ENCODE measurements at places on chromosomes 12 and 14.

- DNase-seq = no peak
Observed at GRCh38 chr14:51644217-51644933, 7.3 kb upstream of the FRMD6 start.

- DNase-seq = no peak
Observed at GRCh38 chr14:74963178-74963704, 7.8 kb upstream of the PGF start.

DNA sequence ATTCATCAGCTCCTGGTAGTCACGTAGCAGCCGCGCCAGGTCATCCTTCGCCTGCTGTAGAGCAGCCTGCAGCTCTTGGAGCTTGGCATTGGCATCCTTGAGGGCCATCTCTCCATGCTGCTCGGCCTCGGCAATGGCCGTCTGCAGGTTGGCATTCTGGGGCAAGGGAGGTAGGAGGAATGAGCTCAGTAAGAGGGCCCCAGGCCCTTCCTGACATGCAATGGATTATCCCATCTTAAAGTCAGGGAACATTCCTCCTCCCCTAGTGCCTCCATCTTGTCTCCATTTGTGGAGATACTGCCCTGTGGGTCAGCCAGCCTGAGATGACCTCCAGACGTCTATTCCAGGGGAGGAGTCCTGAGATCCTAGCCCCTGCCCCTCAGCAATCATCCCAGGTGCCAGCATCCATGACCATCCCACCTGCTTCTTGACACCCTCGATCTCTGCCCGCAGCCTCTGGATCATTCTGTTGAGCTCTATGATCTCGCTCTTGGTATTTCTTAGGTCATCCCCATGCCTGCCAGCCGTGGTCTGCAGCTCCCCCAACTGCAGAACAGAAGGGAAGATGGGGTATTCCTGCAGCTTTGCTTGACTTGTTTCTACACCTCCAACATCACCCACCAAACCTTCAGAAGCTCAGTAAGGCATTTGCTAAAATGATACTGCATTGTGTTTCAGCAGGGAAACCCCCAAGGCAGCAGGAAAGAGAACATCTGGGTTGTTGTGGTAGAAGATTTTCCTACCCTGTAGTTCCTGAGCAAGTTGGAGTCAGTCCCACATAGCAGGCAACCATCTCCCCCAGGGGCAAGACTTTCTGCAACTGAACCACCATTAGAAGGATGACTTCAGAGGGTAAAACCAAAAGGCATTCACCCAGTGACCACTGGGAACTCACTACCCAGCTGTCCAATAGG is 4.4 kb downstream of the KRT3 start:
- DNase-seq = no peak

GRCh38 chr12:130916241-130916911 is 37.3 kb upstream of the ADGRD1 start:
- peak; percentile 66 for DNase-seq

DNA sequence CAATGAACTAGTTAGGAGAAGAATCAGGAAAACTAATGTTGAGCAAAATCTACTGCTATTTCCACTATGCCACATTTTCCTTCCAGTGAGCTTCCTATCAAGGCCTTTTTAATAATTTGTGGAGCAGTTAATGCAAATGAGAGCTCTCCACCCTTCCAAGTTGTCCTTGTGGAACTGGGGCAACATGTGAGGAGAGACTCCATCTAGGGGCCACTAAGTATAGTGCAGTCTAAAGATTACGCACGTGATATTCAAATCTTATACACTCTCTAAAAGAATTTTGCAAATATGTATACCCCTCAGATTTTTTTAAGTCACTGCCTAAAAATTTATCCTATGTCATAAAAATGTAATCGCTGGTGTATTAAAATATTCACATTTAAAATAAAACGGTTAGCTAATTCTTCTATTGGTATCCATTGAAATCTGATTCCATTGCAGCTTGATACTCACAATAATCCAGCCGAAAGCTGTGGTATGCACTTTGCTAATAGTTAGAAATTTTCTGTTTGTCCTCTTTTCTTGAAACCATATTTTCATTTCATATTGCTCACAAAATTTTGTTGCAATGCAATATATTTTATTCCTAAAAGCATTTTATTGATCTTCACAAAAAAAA is 100.1 kb downstream of the PAH start:
- peak; percentile 42 for DNase-seq

DNA sequence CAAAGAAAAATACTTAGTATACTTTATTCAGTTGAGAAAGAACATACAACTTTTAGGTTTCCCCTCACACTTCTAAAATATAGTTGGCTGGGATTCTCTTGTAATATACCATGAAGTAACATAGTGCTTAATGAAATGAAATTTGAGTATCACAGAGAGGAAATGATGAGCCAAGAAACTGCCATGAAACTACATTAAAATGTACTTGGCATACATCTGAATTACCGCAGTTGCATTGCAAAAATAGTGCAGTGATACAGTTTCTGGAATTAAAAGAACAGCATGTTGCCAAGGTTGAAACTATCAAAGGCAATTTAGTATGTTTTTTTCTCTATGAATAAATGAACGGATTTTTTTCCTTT is 389.2 kb downstream of the TMEM117 start:
- peak; percentile 60 for DNase-seq

DNA sequence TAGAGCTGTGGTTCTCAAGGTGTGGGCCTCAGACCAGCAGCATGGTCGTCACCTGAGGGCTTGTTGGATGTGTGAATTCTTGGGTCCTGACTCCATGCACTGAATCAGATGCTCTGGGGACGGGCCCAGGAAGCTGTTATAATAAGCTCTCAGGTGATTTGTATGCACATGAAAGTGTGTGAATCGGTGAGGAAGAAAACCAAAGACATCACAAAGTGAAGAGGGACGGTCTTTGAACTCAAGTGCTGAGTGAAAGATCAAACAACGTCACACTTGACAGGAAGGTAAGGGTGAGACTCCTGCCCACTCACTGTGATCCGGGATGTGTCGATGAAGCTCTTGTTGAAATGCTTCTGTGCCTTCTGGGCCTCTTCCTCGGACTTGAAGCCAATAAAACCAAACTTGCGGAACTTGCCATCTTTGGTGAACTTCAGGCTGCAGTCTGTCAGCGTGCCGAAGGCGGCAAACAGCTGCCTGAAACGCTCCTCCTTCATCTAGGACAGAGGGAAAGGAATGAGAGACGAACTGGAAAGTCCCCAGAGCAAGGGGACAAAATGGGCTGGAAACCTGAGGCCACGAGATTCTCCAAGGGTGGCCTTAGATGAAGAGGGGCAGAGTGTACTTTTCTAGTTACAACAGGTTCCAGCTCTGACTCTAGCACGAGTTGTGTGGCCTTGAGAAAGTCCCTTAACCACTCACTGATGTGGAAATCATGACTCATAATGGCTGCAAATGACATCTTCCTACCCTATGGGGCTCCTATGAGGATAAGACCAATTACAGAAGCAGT is 4.0 kb downstream of the RBM19 start:
- DNase-seq = peak; percentile 17

- DNase-seq = peak; percentile 22
Observed at GRCh38 chr12:3123729-3124128, 46.5 kb downstream of the TSPAN9 start.

DNA sequence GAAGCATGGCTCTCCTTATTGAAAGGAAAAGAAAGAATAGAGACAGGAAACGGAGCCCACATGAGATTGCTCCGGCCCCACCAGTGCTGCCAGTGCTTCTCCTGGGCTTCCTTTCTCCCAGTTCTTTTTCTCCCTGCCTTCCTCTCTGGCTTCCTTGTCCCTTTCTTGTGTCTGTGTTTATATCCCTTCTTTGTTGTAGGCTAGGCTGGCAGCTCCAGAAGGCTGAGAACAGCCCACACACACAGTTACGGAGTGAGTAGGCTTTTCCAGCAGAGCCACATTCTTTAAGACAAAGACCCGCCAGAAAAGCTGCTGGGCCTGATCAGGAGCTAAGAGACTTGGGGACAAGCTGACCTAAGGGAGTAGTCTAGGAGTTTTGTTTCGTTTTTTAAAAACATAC is 13.0 kb downstream of the CIPC start:
- peak; percentile 39 for DNase-seq

GRCh38 chr12:1611803-1612572 is 17.0 kb upstream of the WNT5B start:
- DNase-seq = peak; percentile 90

DNA sequence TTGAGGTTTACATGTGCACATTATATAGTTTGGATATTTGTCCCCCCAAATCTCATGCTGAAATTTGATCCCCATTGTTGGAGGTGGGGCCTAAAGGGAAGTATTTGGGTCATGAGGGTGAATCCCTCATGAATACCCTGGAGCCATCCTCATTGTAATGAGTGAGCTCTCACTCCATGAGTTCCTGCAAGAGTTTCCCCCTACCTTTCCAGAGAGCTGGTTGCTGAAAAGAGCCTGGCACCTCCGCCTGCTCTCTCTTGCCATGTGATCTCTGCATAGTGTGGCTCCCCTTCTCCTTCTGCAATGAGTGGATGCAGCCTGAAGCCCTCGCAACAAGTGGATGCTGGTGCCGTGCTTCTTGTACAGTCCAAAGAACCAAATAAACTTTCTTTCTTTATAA is 234.3 kb upstream of the DIO2 start:
- DNase-seq = no peak

GRCh38 chr14:90808759-90809529 is 7.3 kb downstream of the TTC7B start:
- no peak for DNase-seq

DNA sequence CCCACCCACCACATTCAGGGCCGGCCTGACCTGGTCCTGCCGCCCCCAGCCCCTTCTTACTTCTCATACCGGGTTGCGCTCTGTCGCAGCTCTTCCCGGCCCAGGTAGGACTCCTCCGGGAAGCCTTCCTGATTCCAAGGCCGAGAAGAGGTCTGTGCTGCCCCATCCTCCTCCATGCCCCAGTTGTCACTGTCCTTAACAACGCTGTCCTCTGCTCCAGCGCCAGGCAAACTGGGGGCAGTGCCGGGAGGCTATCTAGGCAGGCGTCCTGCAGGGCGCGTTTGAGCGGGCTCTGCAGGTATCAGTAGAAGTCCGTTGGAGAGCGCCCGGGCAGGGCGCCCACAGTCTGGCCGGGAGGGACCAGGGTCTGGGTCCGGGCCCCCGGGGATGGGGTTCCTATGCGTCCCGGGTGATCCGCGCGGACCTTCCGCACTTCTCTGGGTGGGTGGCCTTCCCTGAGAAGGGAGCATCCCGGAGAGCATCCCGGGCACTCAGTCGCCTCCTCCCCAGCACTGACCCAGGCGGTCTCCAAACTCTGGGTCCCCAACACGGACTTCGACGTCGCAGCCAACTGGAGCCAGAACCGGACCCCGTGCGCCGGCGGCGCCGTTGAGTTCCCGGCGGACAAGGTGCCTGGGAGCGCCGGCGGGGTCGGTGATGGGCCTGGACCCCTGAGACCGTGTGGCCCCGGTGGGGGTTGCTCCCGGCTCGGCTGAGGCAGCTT is 900 bp downstream of the AMN start:
- no peak for DNase-seq

GRCh38 chr12:8080120-8080519 is 2.0 kb upstream of the NECAP1 start:
- DNase-seq = no peak

GRCh38 chr12:117646520-117646919 is 285.1 kb upstream of the NOS1 start:
- no peak for DNase-seq

DNA sequence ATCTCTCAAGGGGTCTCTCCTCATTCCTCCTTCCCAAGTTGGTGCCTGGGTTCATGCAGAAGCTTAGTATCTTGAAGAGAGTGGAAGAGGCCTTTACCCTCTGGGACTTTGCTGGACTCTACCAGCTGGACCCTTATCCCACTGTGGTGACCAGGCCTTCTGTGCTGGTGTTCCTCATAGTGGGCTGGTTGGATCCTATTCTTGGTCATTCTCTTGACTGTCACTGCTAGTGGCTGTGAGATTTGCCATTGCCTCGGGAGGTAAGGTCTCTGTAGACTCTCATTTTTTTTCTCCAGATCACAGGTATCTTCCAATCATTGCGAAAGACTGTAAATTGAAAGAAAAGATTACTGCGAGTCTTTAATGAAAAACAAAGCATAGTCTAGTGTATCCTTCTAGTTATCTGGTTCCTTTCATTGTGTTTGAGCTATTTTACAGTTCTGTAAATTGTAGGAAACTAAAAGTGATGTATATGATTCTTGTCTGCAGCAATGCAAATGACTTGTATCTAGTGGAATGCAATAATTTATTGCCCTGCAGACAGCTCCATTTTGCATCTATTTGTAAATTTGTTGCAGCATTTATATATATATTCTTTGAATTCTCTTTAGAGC is 217.9 kb downstream of the AEBP2 start:
- no peak for DNase-seq

DNA sequence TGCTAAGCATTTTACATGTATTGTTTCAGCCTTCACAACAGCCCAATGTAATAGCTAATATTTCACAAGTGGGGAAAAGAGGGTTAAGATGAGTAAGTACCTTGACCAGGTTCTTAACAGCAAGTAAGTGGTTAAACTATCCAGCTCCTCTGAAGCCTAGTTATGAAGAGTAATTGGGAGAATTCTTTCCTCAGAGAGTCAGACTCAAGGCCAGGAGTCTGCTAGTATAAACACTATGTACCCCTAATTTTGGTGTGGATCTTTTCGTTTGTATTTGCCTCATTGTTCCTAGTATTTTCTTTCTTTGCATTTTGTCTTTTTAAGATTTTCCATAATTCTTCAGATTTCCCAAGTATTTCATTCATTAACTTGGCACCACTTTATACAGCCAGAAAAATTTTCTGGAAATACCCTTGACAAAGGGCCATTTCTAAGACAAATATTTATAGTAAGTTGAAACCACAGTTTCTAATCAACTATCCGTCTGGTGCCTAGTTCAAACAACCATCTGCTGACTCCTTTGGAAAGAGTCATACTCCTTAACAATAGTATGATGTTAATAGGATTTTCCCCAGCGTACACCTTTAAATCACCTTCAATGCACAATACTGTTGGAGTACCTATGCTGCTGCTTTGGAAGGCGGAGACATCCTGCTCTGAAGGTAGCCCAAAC is 81.2 kb downstream of the SCAF11 start:
- no peak for DNase-seq

- DNase-seq = peak; percentile 80
Observed at GRCh38 chr12:53508534-53509170, 1.4 kb upstream of the NPFF start.

DNA sequence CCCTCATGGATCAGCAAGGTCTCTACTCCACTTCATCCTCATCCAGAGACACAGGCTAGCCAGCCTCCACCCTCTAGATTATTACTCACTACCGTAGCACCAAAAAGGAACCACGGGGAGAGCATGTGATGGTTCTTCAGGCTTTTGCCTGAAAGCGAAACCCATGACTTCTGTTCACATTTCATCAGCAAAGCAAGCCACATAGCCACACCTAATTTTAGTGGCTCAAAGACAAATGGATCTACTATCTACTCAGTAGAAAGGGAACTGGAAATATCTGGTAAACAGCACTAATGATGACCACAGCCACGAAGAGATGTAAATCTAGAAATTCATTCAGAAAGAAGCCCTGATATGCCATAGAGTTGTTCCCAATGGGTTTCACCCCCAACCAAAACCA is 51.4 kb downstream of the VCPKMT start:
- peak; percentile 24 for DNase-seq

DNA sequence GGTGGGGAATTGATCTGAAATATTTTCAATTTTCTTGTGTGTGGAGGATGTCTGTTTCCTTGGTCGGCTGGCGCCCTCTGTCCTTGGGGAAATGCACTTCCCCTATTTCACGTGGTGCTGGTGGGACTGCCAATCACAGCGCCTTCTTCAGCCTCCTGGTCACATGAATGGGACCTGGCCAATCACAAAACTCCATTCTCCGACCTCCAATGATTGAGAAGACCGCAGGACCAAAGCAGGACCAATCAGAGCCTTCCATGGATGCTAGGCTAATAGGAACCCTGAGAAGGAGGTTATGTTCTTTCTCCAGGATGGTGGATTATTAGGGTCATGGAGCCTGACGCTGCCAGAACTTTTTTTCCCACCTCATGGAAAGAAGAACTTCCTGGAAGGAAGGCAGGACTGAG is 188.7 kb downstream of the TTC8 start:
- DNase-seq = peak; percentile 62
